Muscle of arm (tissue), 14 donors: ENCODE measurements at places on chromosomes 3 and 15. TPM values are rescaled to one million over a fixed set of nuclear protein-coding genes. Genes with fewer than 3 reads are reported as not detected.
A peak's percentile ranks its signal among the peaks of the same experiment; 100 is the strongest.

The PLD1 gene
- 21.7 TPM for polyA plus RNA-seq

The SLC12A1 gene
- polyA plus RNA-seq, result 0.44 TPM

The FBXO40 gene
- polyA plus RNA-seq, result 3.9 TPM

The NR1I2 gene
- polyA plus RNA-seq, result not detected

The FAM3D gene
- not detected for polyA plus RNA-seq

The SERPINI2 gene
- 0.55 TPM for polyA plus RNA-seq

The PLSCR4 gene
- polyA plus RNA-seq, result 13.6 TPM

The GPR156 gene
- 1.0 TPM for polyA plus RNA-seq

The ISLR gene
- polyA plus RNA-seq, result 472 TPM

The PLA2G4E gene
- not detected for polyA plus RNA-seq

The SAMMSON gene
- polyA plus RNA-seq, result 0.25 TPM

The ADGRG7 gene
- polyA plus RNA-seq, result not detected

The GALNT15 gene
- 1.6 TPM for polyA plus RNA-seq

DNA sequence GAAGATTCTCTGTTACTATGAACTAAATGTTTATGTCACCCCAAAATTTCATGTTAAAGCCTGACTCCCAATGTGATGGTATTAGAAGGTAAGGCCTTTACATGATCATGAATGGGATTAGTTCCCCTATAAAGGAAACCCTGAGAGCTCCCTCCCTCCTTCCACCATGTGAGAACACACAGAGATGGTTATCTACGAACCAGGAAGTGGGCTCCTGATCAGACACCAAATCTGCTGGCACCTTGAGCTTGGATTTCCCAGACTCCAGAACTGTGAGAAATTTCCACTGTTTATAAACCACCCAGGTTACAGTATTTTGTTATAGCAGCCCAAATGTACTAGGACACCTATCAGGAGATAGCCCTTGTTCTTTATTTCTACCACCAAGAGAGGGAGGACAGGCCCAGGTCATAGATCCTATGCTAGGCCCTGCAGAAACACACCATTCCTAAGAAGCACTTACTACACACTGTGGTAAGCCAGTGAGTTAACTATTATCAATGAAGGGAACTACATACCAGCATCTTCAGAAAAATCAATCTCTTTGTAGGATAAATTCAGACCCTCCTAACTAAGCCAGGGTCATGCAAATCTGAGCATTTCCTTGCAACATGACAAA lies 59.0 kb downstream of the PRKAR2A start:
- DNase-seq, result no peak

DNA sequence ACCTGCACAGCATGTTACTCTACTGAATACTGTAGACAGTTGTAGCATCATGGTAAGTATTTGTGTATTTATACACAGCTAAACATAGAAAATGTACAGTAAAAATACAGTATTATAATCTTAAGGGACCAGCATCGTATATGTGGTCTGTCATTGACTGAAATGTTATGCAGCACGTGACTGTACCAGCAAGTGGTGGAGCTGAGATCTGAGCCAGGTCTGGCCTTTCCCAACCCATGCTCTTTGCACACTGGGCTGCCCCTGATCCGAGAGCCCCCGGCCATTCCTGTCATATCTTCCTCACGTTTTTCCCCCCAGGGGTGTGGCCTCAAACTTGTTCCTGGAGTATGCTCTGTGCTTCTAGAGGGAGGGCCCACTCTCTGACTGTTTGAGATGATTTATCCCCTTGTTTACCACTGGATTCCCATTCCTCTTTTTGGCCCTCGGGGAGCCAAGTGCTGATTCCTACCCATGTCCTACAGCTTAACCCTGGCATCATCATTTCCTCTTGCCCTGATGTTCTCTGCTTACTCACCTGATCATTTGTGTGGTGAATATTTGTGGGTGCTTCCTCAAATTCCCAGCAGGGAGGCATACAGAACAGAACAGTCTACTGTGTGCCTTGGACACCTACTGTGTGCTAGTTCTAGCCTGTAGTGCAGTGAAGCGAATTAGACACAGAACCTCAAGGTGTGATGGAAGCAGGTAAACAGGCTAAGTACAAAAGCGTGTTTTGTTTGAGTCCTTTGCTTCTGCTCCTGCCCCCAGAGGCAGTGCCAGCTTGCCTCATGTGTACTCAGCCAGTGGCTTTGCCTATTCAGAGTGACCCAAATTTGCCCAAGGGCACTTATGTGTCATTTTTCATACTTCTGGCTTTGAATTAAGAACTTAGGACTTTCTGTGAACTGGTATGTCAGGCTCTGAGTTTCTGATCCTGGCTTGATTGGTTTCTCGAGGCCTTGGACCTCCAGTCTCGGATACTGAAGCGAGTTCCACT lies 21.0 kb downstream of the CSRNP1 start:
- no peak for DNase-seq

DNA sequence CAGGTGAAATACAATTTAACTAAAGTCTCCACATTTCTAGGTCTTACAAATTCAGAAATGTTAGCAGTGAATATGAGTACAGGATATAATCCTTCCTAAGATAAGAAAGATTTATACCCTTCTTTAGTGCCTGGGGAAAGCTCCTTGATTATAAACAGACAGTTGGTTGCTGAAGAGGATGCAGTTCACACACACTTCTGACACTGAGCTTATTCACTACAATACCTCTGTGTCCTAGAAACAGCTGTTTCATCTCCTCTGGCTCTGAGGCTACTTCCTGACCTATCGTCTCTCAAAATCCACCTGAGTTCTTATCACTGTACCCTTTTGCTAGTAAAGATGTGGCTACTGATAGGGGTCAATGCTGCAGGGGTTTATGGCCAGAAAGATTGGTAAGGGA lies 57.1 kb downstream of the TP63 start:
- DNase-seq, result no peak

- peak; percentile 17 for DNase-seq
These were observed 320.3 kb upstream of the TGFBR2 start for GRCh38 chr3:30286007-30286669.

DNA sequence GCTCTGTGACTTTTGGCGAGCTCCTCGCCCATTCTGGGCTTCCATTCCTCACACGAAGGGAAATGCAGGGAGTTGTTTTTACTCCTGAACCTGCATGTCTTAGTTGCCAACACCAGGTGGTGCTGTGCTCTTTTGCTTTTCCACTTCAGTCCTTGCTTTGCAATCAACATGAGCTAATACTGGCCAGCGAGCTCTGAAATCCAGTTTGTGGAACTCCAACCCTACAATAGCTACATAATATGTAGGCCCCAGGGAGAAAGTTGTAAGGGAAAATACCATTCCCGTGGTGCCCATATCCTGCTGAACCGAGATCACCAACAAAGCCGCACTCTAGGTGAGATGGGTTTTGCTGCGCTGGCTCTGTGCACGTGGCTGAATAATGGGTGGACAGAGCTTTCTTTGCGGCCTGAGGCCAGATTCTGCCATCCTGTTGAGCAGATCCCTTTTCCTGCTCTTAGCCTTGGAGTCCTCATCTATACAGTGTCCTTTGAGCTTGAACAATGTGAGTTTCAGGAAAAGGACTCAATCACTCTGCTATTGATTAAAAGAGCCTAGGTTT lies 25.0 kb downstream of the LSM3 start:
- peak; percentile 79 for DNase-seq

DNA sequence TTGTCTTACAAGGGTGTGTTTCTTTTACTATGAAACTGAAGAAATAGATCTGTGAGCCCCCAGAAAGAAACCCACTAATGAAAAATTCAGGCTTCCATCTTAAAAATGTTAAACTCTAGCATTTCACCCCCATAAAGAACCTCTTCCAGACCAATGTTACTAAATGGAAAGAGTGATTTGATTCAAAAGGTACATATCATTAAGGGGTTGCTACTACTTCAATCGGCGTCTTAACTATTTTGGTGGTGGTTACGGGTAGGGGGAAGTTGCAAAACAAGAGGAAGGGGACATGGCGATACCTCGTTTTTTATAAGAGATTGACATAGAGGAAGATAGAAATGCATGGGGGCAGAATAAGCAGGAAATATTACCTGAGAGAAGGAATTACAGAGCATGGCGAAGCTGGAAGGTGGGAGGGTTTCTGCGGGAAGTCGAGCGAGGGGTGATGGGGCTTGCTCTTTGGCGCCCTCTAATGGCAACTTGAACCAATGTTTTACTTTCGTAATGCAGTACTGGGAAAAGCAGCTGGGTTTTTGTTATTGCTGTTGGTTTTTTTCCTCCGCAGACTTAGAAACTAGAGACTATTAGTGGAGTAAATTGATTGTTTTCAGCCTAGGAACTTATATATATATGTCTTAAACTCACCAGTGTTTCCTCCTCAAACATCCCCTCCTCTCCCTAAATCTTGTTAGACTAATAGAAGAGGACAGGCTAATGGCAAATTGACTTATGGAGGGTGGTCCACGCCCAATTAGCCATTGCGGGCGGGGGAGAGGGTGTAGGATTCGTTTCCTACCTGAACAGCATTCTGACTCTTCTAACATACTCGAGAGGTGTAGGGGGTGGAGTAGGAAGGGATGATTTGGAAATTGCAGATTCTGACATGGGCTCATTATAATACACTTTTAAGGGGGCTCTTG lies 11.3 kb upstream of the SOX2 start:
- DNase-seq, result peak; percentile 87

- DNase-seq, result no peak
These were observed 26.5 kb upstream of the SIAH2 start for GRCh38 chr3:150789451-150789850.

- no peak for DNase-seq
These were observed 129.7 kb upstream of the ABHD17C start for GRCh38 chr15:80565398-80565797.

GRCh38 chr15:85125056-85125661 lies 143.5 kb downstream of the PDE8A start:
- no peak for DNase-seq

DNA sequence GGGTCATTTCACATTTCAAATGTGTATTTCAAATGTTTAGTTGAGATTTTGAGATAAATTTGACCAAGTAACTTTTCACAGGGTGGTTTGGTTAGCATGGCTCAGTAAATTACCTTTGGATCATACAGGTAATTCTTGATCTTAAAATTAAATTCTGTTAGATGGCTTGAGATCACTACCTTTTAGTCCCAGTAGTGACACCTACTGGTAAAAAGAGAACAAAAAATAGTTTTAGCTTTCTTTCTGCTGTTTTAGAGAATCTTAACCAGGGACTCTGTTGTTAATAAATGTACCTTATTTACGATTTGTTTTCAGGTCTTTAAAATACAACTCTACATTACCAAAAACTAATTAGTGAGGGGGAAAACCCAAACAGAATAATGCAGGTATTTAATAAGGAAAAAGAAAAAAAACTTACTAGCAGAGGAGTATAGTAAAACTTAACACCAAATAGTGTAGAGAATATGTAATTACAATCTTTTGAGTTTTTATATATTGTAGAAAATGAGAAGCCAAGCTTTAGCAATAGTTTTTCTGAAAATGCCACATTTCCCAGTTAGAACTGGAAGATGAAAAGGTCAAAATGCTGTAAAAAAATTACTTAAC lies 620.3 kb upstream of the AGTR1 start:
- peak; percentile 15 for DNase-seq

DNA sequence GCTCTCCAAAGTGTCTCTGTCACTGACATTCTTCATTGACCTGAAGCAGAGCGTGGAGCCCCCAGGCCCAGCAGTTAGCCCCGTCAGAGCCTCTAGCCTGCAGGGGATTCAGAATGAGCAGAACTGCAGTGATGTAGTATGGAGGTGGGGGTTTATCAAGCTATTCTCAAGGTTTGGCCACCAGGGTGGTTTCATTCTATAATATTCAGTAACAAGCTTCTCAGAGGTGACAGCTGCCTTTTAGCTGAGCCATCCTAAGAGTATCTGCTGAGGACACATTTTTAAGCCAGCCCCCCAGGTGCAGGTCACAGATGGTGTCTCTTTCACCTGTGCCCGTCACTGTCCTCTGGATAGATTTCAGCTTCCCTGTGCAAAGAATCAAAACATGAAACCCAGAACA lies 31.9 kb downstream of the CMTM7 start:
- DNase-seq, result no peak

- DNase-seq, result no peak
These were observed 40.2 kb downstream of the METTL6 start for GRCh38 chr3:15387171-15387581.

DNA sequence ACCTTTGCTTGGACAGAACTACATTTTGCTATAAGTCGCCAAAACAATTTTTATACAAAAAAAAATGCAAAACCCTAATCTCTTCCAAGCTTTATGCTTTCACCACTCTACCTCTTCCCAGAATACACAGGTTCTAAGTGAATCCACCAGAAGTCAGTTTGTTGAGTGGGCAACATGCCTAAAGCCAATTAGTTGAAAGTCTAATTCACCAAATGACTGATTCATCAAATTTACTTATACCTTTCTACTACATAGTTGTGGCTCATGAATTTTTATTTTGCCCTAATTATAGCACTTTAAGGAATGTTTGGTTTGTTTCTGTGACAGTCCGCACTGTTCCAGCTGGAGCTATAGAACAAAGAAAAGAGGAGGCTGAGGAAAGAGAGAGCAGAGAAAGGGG lies 265.9 kb upstream of the TGFBR2 start:
- DNase-seq, result no peak

GRCh38 chr3:194592798-194593752 lies 40.1 kb downstream of the TMEM44 start:
- no peak for DNase-seq

GRCh38 chr15:91803260-91803659 lies 50.2 kb upstream of the SLCO3A1 start:
- DNase-seq, result no peak

- peak; percentile 96 for DNase-seq
These were observed at the start of gene TM2D3 for GRCh38 chr15:101652098-101652785. TM2D3 (minus strand) TSS chr15:101652381; CDS start chr15:101652361, 20 bp downstream.

DNA sequence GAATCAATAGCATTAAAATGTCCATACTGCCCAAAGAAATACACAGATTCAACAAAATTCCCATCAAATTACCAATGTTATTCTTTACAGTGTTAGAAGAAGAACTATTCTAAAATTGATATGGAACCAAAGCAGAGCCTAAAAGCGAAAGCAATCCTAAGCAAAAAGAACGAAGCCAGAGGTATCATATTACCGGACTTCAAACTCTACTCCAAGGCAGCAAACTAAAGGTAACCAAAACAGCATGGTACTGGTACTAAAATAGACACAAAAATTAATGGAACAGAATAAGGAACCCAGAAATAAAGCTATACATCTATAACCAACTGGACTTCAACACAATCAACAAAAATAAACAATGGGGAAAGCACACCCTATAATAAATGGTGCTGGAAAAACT lies 167.5 kb downstream of the ADAMTS9 start:
- DNase-seq, result no peak

DNA sequence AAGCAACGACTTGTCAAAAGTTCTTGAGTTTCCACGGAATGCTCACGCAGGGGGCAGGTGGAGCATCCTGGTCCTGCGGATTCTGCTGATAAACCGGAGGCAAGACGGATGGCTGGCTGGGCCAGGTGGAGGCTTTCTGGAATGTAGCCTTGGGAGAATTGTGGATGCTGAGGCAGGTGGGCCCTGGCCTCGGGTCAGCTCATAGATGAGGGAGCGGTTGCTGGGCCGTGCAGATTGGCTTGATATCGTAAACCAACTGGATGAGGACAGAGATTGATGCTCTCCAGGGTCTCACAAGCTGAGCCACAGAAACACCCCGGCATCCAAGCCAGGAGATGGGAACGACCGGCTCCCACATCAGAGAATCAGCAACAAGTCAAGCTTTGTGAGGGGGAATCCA lies 50.0 kb upstream of the TFRC start:
- DNase-seq, result no peak
